ENCODE measurements at places on chromosomes 2 and 18. TPM values are rescaled to one million over a fixed set of nuclear protein-coding genes. Genes with fewer than 3 reads are reported as not detected.

DNA sequence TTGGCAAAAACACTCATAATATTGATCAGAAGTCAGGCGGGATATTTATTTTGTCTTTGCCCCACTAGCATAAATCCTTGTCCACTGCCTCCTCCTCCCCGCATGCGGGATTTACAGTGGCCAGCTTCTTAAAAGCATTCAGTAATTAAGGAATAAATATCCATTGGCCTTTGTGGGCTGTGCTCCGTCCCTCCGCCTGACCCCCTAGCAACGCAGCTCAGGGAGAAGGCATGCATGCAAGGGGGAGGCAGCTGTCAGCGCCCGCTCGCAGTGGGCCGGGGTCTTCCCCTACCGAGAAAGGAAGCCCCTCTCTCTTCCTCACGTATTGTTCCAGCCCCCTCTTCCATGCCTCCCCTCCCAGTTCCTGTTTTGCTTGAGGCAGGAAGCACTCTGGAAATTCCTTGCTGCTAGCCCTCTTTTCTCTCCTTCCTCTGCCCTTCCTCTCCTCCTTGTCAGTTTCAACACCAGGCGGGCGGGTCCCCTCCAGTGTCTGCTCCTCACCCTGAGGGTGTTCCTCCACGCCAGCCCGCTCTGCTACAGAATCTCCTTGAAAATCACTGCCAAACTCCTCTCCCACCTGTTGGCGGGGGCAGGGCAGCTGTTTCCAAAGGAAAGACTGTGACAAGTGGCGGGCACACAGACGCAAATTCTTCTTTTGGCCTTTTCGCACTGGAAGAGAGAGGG is 60.1 kb downstream of the GBX2 start:
- no peaks in the 10 kb centered on the region for H3K36me3 ChIP-seq
- H3K4me3 ChIP-seq, result no peak overlapping the region
- H3K4me1 ChIP-seq, result peaks cover 6% of the 10 kb centered on the region
- H3K27me3 ChIP-seq, result no peaks in the 10 kb centered on the region
- no peak for DNase-seq
- no peak overlapping the region for H3K27ac ChIP-seq

Gene AQP12B
- total RNA-seq, result not detected

DNA sequence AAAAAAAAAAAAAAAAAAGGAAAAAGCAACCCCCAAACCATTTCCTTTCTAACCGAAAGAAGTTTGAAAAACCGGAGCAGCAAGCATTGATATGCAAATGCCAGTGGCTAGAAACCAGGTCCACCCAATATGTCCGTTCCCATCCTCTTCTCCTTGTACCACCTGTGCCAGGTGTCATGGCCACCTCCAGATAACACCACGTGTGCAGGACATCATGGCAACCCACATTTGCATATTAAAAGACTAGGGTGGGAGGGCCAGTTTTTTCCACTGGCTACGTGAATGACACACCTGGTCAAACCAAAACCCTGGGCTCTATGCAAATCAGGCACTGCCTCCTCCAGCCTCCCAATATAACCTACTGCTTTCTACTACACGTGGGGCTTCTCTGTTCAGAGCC is 303.3 kb upstream of the GULP1 start:
- no peaks in the 10 kb centered on the region for H3K27me3 ChIP-seq
- no peak overlapping the region for H3K4me3 ChIP-seq
- no peak overlapping the region for H3K27ac ChIP-seq
- DNase-seq, result no peak
- no peaks in the 10 kb centered on the region for H3K36me3 ChIP-seq

- H3K27me3 ChIP-seq, result no peaks in the 10 kb centered on the region
- no peaks in the 10 kb centered on the region for H3K36me3 ChIP-seq
- no peak overlapping the region for H3K4me3 ChIP-seq
- no peaks in the 10 kb centered on the region for H3K4me1 ChIP-seq
- H3K27ac ChIP-seq, result no peak overlapping the region
- DNase-seq, result no peak
Measured at GRCh38 chr2:62045017-62045543, 139.6 kb downstream of the COMMD1 start.

GRCh38 chr18:39415471-39415870 is 1849.9 kb upstream of the CELF4 start:
- no peaks in the 10 kb centered on the region for H3K36me3 ChIP-seq
- no peaks in the 10 kb centered on the region for H3K27me3 ChIP-seq
- no peak overlapping the region for H3K4me3 ChIP-seq
- H3K27ac ChIP-seq, result no peak overlapping the region
- no peaks in the 10 kb centered on the region for H3K4me1 ChIP-seq

Gene CPO
- total RNA-seq, result 0.33 TPM
